8988T (cell line): ENCODE measurements at places on chromosomes 11 and 22.

- DNase-seq, result no peak
Measured at GRCh38 chr11:45229401-45230020, 56.6 kb downstream of the SYT13 start.

- no peak for DNase-seq
Measured at GRCh38 chr22:47850644-47851151, 1088.2 kb downstream of the TBC1D22A start.

DNA sequence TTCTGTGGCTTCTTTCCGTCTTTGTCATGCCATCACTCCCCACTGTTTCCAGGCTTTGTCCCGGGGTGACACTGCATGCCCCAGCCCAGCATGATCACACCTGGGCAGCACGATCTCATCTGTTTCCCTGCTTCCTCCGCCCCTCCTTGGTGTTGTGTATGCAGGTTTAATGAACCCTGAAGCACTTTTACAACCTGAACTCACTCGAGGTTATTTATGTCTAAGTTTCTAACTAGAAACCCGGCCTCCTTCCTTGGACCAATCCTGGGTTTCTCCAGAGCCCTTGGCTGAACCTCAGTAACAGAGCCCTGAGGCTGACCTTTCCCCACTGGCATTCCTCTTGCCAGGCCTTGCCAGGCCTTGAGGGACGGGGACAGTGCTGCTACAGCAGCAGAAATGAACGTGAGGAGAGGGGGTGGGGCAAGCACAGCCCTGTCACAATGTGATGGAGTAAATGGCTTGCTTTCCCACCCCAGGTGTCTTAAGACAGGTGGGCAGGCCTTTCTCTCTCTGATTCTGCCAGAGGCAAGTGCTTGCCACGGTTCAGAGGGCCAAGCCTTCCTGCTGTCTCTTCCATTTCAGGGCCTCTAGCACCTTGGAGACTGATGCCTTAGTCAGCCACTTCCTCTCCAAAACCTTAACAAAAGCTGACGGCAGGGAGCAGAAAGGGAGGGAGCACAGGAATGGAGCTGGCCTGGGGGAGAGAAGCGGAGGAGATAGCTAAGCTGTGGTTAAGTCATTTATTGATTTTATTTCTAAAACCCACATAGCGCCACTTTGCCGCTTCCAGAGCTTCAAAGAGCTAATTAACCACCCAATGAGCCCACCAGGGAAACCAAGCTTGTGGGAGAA is 3.1 kb upstream of the PYGM start:
- no peak for DNase-seq

- DNase-seq, result no peak
Measured at GRCh38 chr11:19615341-19616183, 97.1 kb upstream of the NAV2 start.

- DNase-seq, result no peak
Measured at GRCh38 chr22:41947424-41948080, 600 bp upstream of the CENPM start.

DNA sequence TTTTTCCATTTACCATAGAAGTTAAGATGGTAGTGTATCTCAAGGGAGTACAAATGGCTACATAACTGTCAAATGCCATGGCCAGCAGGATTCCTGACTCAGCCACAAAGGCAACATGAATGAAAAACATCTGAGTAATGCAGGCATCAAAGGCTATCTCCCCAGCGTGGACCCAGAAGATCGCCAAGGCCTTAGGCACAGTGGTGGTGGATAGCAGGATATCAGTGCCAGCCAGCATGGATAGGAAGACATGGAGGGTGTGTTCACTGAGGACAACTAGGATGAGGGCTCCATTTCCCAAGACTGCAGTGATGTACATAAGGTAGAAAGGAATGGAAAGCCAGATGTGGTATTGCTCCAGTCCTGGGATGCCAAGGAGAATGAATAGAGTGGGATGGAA is 18.0 kb downstream of the OR52B2 start:
- DNase-seq, result no peak

GRCh38 chr11:126888115-126888712 is 112.4 kb downstream of the KIRREL3 start:
- no peak for DNase-seq

GRCh38 chr22:44491269-44492035 is 6.6 kb downstream of the RTL6 start:
- no peak for DNase-seq

- DNase-seq, result peak; percentile 62
Measured at GRCh38 chr11:63670433-63671321, 499 bp downstream of the ATL3 start.
